ENCODE measurements at places on chromosomes 5 and 9.
A peak's percentile ranks its signal among the peaks of the same experiment; 100 is the strongest.

DNA sequence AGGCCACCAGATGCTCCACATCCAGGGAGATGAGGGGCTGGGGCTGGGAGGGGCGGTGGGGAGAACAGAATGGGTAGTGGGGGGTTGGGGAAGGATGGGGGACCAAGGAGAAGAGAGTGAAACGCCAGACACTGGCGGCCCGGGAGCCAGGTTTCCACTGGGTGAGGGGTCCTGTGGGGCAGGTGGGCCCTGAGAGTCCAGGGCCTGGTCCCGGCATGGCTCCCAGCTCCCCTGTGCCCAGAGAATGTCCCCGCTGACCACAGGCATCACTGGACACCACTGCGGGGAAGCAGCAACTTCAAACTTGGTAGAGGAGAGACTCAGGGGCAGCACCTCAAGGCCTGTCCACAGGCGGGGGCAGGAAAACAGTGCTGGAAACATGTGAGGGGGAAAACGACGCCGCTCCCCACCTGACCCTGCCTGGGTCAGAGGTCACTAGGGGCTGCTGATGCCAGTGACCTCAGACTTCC lies 13.2 kb downstream of the NINJ1 start:
- DNase-seq: no peak

DNA sequence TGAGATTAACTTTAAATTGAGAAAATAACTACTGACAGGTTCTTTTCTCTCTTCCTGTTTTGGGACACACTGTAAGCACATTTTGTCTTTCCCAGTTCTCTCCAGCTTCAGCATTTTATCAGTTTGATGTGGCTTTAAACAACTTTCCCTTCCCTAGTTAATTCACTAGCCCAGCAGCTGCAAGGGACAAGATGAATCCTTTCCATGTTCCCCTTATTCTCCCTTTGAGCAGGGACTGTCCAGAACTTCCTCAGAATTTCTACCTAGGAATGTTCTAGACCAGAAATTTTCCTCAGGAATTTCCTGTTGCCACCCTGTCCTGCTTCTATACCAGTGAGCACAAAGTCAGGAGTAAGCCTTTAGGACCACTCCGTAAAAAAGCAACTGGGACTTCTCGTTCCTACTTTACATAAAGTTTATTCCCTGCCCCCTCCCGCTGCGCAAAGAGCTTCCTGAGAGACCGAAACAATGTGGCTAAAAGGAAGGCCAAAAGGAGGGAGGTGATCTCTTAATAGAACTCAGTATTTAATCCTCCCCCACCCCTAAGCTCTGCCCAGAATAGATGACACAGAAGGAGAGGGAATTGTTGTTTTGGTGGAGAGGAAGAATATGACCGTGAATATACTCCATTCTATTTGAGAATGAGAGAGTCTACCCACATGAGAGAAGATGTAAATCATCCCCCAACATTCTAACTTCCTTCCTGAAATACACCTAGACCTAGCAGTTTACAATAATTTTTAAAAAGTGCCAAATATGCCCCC lies 61.9 kb downstream of the GLIS3 start:
- DNase-seq: no peak

GRCh38 chr5:168969326-168969886 lies 331.5 kb downstream of the SLIT3 start:
- no peak for DNase-seq

- no peak for DNase-seq
These were observed 5.4 kb downstream of the NFIL3 start for GRCh38 chr9:91418215-91418610.

GRCh38 chr5:130502702-130503101 lies 598.4 kb downstream of the CHSY3 start:
- no peak for DNase-seq

DNA sequence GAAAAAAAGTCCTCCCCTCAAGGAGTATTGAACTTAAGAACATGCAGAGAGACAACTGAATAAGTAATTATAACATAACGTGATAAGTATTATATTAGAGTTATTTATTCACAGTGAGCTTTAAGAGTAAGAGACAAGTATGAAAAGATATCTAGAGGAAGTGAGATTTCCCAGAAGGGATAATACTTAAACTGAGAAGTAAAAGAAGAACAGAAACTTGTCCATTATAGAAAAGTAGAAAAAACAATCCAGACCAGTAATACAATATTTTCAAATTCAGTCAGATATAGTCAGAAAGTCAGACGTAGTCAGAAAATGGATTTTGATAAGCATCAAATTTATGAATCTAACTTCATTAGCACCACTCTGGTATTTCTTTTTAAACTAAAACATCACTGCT lies 613.0 kb upstream of the CCNG1 start:
- DNase-seq: no peak

GRCh38 chr5:35821513-35821912 lies 35.2 kb upstream of the IL7R start:
- DNase-seq: peak; percentile 49

- no peak for DNase-seq
These were observed 39.5 kb downstream of the PCA3 start for GRCh38 chr9:76803762-76804161.

DNA sequence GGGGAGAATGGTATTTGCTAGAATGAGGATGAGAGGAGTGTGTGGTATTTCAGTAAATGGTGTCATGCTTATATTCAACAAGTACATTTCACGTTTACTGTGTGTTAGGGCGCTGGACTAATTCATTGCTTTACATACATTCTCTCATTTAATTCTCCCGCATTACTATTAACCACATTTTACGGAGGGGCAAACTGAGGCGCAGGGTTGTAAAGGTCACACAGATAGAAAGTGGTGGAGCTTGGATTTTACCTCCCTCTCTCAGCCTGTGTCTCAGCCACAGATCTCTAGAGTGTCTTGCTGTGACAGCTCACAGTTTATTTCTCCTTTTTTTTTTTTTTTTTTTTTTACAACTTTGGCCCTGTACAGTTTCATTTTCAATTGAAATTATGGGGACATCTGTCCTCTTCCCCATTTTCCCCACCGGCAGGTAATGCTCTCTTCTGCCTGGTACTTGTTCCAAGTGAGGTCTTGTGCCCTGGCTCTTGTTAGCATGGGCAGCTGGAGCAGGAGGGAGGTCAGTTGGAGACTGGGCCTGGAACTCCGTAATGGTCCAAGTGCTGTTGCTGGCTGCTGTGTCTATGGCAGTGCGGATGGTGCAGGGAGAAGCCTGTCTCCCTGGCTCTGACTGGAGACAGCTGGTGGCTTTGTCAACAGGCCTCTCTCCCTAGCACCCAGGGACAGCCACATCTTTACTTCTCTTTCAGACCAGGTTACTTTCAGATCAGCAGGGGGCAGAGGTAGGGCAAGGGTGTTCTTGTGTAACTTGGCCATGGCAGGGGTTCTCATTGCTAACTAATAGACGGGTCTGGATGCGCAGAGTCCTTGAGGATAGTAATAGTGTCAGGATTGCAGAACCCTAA lies 20.5 kb upstream of the NDST1 start:
- DNase-seq: no peak

- no peak for DNase-seq
These were observed at the start of gene ASPN for GRCh38 chr9:92482329-92482728. Gene ASPN (minus strand): TSS chr9:92482506.

DNA sequence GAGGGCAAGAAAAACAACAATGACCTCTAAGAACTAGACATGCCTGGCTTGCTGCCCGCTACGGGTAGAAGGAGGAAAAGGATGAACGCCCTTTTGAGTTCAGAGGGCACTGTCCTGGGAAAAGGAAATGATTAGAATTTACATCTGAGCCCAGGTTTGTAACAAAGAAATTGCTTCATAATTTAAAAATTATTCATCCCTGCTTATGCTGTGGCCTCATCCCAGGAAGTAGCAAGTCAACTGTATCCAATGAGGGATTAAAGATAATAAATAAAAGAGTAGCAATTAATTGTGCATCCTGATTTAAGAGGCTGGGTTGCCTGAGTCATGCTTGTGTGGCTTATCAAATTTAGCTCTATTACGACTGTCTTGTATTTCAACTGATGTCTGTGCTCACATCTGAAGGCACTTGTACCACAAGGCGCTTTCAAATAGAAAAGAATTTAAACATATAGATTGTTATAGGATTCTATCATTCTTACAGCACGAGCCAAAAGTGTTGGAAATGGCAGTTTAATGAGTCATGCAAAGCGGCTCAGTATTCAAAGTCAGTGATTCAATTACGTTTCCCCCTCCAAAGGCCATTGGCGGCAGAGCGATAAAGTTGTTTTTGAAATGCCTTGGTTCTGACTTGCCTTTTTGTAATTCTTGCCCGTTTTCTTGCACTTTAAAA lies 40.0 kb upstream of the DMRT1 start:
- DNase-seq: no peak

- no peak for DNase-seq
These were observed 616 bp upstream of the TSPAN17 start for GRCh38 chr5:176646707-176647029.

DNA sequence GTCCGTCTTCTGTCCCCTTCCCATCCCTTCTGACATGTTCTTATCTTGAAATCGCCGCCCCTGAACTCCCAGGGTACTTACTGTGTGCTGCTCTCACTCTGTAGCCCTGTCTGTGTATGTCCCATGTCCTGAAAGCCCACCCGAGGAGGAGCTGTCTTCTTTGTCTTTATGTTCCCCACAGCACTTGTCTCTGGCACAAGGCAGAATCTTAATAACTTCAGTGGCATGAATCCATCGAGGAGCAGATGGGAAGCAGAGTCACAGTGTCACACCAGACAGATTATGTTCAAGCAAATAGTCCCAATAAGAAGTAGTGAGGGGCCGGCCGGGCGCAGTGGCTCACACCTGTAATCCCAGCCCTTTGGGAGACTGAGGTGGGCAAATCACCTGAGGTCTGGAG lies 29.7 kb upstream of the LTC4S start:
- DNase-seq: no peak

GRCh38 chr9:136326061-136326760 lies 1.1 kb upstream of the GPSM1 start:
- no peak for DNase-seq

- DNase-seq: no peak
These were observed 58.0 kb downstream of the GPR21 start for GRCh38 chr9:123091459-123091858.

- DNase-seq: no peak
These were observed 336.5 kb downstream of the RFX3 start for GRCh38 chr9:3189113-3189861.

DNA sequence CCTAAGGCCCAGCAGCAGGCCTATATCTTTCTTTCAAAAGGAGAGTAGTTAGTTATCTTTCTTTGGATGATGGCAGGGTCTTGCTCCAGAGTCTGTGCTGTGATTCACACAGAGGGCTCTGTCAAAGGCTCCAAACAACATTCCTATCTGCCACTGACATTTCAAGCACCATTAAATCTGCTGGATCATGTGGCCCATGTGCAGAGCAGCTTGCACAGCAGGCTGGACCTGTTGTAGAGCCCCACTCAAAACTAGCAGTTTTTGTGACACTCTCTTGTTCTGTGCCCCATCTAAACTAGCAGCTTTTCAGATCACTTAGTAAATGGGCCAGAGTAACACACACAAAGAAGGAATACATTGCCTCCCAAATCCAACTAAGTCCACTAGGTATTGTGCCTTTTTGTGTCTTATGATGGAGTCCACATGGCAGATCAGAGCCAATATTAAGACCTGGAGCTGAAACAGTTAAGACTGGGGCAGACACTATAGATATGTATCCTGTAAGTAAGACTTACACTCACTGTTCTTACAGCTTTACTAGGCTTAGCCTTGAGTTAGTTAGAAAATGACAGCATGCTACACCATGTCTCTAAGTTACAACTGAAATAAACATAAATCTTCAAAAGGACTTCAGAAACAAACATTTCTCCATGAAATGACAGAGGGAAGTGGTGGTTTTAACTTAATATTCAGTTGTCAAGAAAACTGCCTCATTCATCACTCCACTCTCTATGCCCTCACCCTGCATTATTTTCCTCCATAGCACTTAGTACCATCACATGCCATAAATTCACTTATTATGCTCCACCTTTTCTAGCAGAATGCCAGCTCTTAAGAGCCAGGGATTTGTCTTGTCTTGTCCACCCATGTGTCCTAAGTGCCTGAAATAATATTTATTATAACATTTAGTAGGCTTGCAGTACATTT lies 400.9 kb downstream of the RAB3C start:
- DNase-seq: no peak

DNA sequence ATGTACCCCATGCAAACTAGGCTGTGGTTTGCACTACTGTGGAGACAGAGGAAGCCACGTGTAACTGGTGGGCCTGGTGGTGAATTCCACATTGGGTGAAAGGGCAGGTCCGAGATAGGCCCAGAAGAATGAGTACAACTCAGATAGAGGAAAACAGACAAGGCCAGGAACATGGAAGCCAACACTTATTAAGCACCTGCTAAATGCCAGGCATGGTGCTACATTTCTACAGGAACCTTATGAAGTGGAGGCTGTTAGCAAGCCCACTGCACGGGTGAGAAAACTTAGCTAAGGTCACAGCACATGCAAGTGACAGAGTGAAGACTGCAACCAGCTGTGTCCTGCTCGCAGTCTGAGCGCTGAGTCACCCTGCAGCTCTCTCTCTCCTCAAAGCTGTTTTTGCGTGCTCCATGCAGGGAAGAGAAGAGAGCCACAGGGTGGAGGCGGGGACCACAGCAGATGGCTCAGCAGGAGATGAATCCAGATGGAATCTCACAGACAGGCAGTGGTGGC lies 65.5 kb upstream of the SPTLC1 start:
- no peak for DNase-seq

DNA sequence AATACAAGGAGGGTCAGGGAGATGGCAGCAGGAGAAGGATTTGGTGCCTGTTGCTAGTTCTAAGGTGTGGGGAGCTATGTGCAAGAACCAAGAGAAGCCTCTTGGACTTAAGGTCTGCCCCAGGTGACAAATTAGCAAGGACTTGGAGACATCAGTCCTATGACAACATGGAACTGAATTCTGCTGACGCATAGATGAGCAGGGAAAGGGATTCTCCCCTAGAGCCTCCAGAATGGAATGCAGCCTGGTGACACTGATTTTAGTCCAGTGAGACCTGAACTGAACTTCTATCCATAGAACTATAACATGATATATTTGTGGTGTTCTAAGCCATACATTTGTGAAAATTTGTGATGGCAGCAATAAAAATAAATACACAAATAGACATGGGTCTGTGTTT lies 215.6 kb downstream of the ESM1 start:
- DNase-seq: no peak

DNA sequence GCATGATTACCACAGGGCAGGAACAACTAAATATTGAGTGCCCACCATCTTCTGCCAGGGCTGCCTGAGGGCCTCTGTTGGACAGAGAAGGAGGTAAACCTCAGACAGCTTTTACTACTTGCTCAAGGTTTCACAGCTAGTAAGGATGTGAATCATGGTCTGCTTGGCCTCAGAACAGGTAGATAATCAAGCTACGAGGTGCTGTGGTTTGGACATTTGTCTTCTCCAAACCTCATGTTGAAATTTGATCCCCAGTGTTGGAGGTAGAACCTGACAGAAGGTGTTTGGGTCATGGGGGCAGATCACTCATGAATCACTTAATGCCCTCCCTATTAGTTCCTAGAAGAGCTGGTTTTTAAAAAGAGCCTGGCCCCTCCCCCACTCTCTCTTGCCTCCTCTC lies 541.2 kb upstream of the TRPC7 start:
- DNase-seq: no peak

DNA sequence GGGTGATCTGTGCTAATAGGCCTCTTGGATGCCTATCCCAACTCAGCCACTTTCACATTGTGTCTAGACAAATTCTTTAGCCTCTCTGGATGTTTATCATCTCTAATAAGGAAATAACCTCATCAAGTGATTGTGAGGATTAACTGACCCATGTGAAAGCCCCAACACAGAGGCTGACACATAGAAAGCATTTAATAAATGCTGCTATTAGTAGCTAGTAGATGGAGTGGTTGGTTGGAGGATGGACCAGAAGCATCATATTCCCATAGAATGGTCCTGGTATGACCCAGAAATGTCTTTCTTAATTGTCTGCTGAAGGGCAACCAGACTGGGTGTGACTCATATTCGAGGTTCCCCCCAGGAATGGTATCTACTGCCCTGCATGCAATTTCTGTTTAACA lies 124.4 kb downstream of the PIK3R1 start:
- DNase-seq: no peak

Measured in activated T-cell treated with anti-CD3 and anti-CD28 coated beads, Interleukin-2, amount 50 U/mL, for 72 hours (primary cell).